ENCODE measurements at places on chromosomes 7 and 10. TPM values are rescaled to one million over a fixed set of nuclear protein-coding genes. Genes with fewer than 3 reads are reported as not detected.

Gene CYP2E1
- total RNA-seq = 0.43 TPM

Gene STEAP1
- 16.7 TPM for total RNA-seq

Gene ITPRID1
- not detected for total RNA-seq

Gene CALML3
- total RNA-seq = not detected

Gene H2BK1
- total RNA-seq = not detected

Gene LMBR1
- total RNA-seq = 53.1 TPM

Gene OR2A42
- total RNA-seq = not detected

Gene ZKSCAN1
- total RNA-seq = 41.1 TPM

Gene AZGP1
- total RNA-seq = 52.6 TPM

Gene CRHR2
- not detected for total RNA-seq

Gene CTBP2
- 61.5 TPM for total RNA-seq

Gene IL2RA
- not detected for total RNA-seq

Gene TSPAN15
- 29.0 TPM for total RNA-seq

Gene WASHC2A
- total RNA-seq = 31.9 TPM

Gene CXCL12
- 43.0 TPM for total RNA-seq

Gene NAT16
- total RNA-seq = not detected

Gene DLX5
- 5.0 TPM for total RNA-seq

Gene CPA2
- total RNA-seq = 298 TPM

Gene TEX36
- not detected for total RNA-seq

Gene ABCB4
- 1.2 TPM for total RNA-seq

Gene NRG3
- 0.57 TPM for total RNA-seq
